IMR-90 (cell line): ENCODE measurements at places on chromosomes 2 and 18. TPM values are rescaled to one million over a fixed set of nuclear protein-coding genes. Genes with fewer than 3 reads are reported as not detected.

The C1QL2 gene
- total RNA-seq: not detected in 2 replicates

The SAG gene
- total RNA-seq: not detected in 2 replicates

The PMAIP1 gene
- 14.0 and 26.9 TPM in 2 replicates for total RNA-seq

The IL1B gene
- total RNA-seq: 3.0 and 3.6 TPM in 2 replicates

The ADI1 gene
- total RNA-seq: 43.2 and 49.7 TPM in 2 replicates

The GPAT2 gene
- total RNA-seq: 0.28 and 0.36 TPM in 2 replicates

The TTN gene
- 0.18 and 0.83 TPM in 2 replicates for total RNA-seq

- peak; percentile 23 for DNase-seq
Measured at GRCh38 chr2:109516445-109517117, 97.2 kb downstream of the SEPTIN10 start.

- DNase-seq: peak; percentile 73
Measured at GRCh38 chr18:59910967-59911366, 11.2 kb downstream of the PMAIP1 start.

DNA sequence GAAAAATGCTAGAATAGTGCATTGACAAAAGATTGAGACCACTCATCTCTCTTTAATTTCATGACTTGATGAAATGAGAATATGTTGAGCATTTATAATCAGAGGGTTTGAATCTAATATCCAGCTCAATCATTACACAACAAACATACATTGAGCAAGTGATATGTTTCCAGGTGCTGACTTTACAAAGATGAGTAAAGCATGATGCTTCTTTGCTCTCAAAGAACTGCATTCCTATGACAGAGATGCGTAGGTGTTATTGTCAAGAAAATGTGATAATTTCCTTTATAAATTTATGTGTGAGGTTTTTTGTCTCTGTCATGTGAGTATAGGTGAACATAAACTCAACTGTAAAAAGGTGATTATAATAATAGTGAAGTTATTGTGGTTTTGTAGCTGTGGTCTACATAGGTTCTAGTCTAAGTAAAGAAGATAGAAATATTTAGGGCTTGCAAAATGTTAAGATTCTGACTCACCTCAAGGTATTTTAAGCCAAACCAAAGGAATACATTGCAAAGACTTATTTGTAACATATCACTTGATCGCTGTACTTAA is 389.8 kb downstream of the GALNT13 start:
- DNase-seq: no peak

DNA sequence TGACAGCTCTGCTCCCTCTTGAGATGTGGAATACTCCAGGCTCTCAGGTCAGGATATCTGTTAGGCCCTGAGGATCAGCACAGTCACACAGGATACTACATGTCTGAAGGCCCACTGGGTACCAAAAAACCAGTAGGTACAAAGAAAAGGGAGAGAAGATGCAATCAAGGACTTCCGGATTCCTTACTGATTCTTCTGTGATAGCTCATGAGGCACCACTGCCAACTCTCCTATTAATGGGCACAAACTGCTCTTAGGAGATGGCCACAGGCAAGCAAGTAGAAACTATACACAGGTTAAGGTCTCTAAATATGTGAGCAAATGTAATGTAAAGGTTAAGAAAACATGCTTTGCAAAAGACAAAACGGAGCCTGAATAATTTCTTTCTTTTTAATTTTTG is 3.5 kb downstream of the TMEM127 start:
- DNase-seq: no peak

DNA sequence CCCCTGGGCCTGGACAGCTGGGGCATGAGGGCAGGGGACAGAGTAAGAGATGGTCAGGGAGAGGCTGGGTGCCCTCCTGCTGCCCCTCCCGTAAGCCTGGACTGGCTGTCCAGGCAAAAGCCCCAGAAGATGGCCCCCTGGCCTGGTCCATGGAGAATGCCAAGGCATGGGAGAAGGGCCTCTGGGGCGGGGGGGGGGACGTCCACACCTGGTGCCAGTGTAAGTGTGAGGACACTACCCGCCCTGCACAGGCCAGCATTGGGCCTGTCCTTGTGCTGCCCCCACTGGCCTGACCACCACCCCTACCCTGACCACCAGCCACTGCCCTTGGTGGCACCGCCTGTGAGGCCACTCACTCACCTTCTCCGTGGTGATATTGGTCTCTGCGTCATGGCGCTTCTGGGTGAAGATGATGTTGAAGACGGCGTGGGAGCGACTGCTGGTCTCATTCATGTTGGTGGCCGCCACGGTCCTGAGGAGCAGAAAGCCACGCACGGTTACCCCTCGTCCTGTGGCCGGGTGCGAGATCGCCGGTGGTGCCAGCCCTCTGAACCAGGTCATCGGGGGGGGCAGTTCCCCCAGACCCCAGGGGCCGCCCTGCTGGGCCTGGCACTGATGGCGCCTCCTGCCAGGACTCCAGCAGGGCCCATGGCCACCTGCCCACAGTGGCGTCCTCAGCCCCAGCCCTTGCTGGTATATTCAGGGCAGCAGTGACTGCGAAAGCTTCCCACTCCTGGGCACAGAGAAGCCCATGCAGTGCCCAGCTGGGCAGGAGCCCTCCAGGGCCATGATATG is 35.2 kb downstream of the KIF1A start:
- DNase-seq: no peak

- DNase-seq: peak; percentile 80
Measured at GRCh38 chr2:74379851-74380789, at the start of gene DCTN1. DCTN1 (minus strand) TSS chr2:74380311; CDS start chr2:74380037, 274 bp downstream.

DNA sequence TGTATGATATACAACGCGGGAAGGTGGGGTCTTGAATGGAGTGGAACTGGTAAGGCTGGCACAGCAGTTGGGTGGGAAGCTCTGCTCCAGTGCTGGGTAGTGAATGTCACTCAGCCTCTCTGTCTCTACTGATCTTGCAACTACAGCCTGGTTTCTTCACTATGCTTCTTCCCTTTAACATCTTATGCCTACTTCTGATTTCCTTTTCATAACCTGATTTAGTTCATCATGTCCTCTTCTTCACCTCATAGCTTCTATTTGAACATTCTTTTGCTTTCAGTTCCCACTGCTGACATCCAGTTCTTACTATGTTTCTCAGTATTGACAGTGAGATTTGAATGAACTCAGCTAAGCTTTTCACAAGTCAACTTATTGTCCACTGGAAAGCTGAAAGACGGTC is 286.2 kb downstream of the ARL6IP6 start:
- no peak for DNase-seq

DNA sequence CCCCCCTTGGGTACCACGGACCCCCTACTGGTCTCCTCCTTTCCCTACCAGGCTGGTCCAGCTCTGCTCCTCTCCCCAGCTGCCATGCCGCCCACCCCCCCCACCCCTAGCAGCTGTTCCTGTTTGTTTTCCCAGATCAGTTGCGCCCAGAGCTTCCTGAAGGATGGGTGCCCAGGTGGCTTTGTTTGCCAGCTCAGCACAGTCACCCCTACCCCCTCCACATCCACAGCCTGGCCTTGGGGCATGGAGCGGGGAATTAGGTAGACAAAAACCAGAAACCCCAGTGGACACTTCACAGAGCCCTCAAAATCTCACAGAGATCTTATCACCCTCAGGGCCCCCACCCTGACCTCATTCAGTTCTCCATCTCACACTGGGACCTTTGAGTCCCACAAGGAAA is 3.7 kb upstream of the CRYBA2 start:
- DNase-seq: no peak

GRCh38 chr18:5073026-5073944 is 123.8 kb downstream of the AKAIN1 start:
- DNase-seq: peak; percentile 15

DNA sequence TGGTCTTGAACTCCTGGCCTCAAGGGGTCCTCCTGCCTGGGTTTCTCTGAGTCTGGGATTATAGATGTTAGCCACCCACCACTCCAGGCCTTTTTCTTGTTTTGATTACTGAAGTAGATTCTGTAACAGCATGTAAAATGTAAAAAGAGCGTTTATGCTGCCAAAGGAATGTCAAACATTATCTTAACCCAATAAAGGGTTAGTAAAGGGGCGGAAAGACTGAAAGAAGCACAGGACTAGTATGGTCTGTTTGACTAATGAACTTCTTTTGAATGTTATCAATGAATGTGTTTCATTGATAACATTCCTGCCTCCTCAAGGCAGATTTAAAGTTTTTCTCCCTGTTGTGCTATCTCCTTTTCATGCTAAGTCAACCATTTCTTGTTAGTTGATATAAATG is 29.4 kb downstream of the GPD2 start:
- DNase-seq: no peak

GRCh38 chr18:47817017-47817794 is 113.3 kb downstream of the SMAD2 start:
- DNase-seq: peak; percentile 6

DNA sequence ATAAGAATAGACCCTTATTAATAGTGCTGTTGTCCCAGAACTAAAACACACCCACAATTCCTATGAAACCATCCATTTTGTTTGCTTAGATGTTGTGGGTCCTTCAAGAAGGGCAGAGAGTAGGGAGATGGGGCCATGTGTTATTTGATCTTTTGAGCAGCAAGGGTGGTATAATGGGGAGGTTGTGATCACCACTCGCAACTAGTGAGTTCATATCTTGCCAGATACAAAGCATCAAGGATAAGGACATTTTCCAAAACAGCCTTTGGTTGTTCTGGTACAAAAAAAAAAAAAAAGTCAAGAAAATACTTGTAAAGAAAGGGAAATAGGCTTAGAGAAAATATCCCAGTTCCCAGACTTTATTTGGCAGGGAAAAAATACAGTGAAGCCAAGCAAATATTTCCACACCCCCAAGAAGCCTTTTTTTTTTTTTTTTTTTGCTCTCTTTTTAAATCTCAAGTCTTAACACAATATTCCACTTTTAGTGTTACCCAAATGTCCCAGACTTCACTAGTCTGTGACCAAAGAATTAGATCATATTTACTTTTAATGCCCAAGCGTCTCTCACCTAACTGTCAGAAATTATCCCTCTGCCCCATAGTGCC is 54.1 kb downstream of the ANTXR1 start:
- DNase-seq: no peak

DNA sequence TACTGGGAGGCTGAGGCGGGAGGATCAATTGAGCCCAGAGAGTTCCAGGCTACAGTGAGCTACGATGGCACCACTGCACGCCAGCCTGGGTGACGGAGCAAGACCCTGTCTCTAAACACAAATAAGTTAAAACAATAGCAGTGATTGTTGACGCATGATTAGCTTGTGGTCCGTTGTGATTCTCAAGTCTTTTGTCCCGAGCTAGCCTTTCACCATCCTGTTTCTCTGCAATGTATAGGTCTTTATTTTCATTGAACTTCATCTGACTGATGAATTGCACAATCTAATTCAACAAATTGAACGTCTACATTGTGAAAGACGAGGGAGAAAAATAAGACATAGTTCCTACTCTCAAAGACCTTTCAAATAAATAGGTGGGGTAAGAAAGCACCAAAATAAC is 8.8 kb upstream of the FZD7 start:
- no peak for DNase-seq

- DNase-seq: no peak
Measured at GRCh38 chr2:229231328-229231868, 39.7 kb downstream of the PID1 start.

GRCh38 chr18:12779456-12779855 is 76.6 kb downstream of the PSMG2 start:
- DNase-seq: no peak

- no peak for DNase-seq
Measured at GRCh38 chr18:60010984-60011383, 111.2 kb downstream of the PMAIP1 start.

- DNase-seq: no peak
Measured at GRCh38 chr2:121382744-121383143, 97.7 kb upstream of the TFCP2L1 start.

DNA sequence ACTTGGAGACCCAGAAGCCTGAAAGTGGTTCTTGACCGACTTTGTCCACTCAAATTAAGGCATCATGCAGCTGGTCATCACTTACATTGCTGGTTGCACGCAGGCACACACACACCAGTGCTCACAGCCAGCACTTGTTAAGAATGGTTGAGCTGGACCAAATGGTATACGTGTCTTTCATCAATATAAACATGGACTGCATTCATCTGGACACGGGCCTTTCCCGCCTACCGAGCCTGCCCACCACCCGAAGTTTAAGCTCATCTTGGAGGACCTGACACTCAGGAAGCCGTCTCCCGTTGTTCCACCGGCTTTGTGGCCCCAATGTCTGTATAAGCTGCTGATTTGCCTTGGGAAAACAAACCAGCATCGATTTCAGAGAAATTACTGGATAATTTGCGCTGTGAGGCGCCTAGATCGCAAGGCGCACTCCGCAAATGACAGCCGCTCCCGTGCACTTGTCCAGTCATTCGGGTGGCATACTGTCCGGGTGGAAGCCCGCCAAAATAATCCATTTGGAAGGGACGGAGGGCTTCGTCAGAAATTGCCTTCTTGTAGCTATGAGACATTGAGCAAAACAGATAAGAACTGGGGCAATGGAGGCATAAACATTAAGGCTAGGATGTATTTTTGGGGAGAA is 40.1 kb upstream of the AKAIN1 start:
- DNase-seq: peak; percentile 34

- DNase-seq: peak; percentile 62
Measured at GRCh38 chr2:88857951-88858411, 166.5 kb downstream of the RPIA start.

GRCh38 chr2:182542501-182543258 is 115.8 kb upstream of the PDE1A start:
- DNase-seq: peak; percentile 65

DNA sequence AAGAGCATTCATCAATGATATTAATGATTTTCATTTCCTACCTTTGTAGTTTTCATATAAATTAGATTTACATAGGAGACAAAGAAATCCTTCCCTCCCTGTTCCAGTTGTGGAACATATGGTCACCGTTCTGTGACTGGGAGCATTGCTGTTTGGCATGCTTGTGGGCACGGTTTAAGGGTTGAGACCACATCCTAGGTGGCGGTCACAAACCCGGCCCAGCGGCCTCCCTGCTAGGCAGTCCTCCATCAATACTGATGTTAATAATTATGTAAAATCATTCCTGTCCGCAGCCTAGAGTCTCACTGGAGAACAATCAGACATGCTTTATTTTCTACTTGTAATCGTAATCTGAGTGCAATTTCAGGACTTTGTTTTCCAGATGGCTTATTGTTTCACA is 117.9 kb downstream of the AGAP1 start:
- DNase-seq: no peak

DNA sequence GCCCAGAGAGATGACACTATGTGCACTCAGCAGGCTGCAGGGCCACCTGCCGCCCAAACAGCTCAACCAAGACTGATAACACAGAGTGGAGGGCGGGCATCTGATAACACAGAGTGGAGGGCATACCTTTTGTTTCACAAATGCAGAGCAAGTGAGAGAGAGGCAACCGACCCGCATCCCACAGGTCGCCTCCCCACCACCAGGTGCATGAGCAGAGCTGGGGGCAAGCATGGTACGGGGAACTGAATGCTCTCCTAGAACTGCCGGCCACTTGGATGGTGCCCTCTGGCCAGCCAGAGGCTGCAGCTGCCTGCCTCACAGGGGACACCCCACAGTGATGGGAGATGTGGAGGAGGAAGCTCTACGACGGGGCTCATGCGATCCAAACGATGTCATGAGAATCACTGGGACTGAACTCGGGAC is 49.5 kb downstream of the ANO7 start:
- DNase-seq: no peak

DNA sequence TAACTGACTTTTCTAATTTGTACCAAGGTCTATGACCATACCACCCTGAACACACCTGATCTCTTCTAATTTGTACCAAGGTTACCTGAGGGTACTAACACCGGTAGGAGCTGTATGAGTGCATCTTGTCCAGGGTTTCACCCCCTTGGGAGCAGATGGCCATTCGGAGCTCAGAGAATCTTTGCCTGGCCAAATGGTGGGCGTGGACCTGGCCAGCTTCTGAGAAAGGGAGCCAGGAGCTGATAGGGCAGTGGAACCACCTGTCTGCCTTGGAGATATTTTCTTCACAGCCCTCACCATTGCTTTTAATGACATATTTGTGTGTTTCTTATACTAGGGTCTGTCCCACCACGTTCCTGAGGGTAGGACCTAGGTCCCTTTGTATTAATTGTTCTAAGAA is 188.9 kb downstream of the LDLRAD4 start:
- DNase-seq: no peak
